CD4-positive, alpha-beta T cell treated with Interleukin-17A for 4 hours (primary cell): ENCODE measurements at places on chromosomes 1 and 21.

DNA sequence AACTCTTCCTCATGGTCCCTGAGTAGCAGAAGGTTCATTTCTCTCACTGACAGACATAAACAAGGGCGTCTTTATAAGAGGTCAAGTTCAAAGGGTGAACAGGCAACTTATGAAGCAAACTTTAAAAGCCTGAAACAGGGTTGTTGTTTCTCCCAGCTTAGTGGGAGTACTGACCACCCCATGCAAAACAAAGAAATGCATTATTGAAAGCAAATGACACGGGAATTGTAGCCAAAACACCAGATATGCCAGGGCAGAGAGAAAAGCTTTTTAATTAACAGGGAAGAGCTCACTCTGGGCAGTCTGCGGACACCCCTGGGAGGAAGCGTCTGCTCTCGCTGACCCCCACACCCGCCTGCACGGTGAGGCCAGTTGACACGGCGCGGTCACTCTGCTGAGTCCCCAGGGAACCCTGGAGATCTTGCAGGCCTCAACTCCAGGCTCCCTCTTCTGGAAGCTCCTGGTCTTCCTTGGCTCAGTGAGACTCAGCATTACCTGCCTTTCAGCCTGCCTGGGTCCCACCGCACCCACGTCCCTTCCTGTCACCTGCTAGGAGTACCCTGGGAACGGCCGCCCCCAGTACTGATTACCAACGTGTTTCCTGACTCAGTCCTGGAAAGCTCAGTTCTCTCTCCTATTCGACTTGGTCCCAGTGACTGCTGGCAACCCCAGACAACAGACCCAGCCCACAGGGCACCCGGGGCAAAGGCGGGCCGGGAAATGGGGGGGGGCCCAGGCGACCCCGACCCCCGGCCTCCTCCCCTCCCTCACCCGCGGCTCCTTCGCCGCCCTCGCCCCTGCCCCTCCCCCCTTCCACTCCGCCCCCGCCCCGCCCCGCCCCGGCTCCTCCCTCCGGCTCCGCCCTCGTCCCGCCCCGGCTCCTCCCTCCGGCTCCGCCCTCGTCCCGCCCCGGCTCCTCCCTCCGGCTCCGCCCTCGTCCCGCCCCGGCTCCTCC, 972 bp downstream of the CFAP410 start:
- peak; percentile 51 for DNase-seq

DNA sequence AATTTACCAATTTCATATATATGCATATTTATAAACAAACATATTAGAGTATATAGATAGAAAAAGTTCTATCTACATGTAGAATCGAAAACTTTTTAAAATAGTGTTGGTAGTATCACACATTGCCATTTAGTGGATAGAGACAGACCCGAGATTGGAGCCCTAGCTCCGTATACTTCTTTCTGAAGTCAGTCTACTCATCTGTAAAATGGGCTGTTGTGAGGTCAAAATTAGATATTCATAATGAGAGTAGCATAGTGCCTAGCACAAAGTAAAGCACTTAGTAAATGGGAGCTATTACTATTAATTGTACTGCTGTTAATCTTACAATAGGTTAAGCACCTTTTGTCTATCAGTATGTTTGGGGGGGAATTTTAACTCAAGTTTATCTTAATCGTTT, 4.2 kb upstream of the RSPH1 start:
- DNase-seq: no peak

DNA sequence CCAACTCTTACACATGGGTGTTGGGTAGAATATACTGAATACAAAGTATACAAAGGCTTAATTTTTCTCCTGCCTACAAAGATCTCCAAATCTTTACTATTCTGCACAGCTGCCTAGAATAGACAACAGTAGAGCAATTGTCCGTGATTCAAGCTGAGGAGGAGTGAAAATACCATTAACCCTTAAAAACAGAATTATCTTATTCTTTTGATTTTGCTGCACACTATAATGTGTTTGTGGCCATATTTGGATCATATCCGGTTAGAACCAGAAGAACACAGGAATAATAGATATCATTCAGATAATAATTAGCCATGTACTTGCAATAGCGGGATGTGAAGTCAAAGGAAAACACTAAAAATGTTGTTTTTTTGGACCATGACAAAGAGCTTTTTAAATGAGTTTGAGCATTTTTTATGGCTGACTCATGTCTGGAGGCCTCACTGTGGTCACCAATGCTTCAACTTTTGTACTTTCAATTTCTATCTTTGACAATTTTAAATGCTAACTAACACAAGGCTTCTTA, 197.6 kb upstream of the FOXD3 start:
- no peak for DNase-seq

DNA sequence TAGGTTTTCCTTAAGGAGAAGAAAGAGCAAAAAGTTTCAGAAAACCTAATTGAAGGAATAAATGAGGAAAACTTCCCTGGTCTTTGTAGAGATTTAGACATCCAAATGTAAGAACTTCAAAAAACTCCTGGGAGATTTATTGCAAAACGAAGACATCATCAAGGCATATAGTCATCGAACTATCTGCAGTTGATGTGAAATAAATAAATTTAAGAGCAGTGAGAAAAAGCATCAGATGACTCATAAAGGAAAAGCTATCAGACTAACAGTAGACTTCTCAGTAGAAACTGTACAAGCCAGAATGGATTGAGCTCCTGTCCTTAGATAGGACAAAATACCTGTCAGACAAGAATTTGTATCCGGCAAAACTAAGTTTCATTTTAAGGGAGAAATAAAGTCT, 569.4 kb upstream of the ADAMTS5 start:
- no peak for DNase-seq

DNA sequence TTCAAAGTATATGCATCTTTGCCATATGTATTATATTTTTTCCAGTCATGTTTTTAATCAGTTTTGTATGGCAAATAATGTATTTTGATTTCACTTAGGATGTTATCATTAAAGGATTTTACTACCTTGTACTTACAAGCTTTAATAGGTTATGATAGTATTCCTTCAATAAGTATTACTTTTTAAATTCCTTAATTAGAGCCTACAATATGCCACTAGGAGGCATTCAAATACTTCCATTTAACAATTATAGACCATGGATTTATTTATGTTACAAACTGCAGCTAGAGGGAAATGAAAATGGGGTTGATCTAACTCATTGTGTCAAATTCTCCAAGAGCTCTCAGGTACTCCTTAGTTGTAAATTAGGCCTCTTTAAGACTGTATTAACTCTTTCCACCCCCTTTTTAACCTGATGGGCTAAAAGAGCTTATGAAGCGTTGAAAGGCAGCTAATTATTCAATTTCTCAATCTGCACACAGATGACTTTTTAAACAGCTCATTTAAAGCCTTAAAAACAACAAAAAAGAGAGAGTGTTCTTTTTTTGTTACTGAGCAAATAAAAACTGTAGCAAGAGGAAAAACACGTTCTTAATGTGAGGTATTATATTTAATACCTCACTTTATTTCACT, 156.2 kb downstream of the DENND1B start:
- DNase-seq: no peak

- no peak for DNase-seq
Observed at GRCh38 chr1:48495166-48495565, 23.2 kb upstream of the SPATA6 start.

GRCh38 chr1:112549590-112549989, 40.8 kb downstream of the WNT2B start:
- no peak for DNase-seq

- DNase-seq: no peak
Observed at GRCh38 chr1:38261574-38261973, 215.0 kb upstream of the POU3F1 start.

DNA sequence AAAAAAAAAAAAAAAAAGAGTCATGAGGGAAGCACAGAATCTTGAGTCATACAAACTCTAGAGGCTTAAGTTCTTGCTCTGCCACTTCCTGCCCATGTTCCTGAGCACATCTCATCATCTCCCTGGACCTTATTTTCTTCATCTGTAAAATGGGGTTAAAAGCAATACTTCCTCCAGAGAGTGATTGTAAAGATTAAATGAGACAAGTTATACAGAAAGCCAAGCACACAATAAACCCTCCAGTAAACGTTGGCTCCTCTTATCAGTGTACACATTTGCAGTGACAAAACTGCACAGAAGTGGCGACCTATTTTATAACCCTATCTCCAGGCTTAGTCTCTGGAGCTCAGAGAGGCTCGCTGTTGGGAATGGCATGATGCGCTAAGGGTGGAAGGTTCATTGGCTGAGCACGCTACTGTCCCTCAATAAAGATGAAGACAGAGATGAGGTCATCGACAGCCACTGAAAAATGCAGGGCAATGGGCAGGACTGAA, 82.1 kb downstream of the RRAGC start:
- DNase-seq: no peak

DNA sequence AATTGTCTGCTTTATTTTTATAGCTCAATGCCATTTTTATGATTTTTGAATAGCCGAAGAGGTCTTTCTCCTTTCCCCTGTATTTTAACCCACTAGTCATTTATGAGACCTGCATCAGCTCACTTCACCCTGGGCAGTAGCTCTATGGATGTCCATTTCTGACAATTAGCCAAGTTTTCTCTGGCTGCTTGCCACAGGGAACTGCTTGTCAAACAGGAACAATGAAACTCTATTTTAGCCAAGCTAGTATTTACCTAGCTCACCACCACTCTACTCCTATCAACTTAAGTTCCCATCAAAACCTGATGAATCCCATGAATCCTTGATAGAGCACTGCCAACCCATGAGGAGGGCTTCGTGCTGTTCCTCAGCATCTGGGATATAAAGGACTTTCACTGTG, 406.7 kb downstream of the RWDD3 start:
- no peak for DNase-seq

DNA sequence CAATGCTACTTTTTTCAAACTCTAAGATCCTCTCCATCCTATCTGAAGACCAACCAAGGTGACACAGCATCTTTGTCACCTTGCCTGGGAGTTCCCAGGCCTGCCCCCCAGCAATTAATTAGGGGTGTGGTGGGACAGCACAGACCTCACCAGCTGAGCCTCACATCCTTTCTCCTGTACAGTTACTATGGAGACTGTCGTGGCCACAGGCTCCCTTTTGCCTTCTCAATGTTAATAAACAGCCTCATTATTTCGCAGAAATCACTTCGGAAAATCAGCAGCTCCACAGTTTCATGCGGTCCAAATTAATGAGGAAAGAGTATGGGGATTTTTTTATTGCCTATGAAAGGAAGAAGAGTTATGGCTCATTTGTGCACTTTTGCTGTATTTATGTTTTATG, 378.3 kb downstream of the NPHP4 start:
- DNase-seq: no peak

- no peak for DNase-seq
Observed at GRCh38 chr1:8427493-8427892, 109.6 kb downstream of the SLC45A1 start.

DNA sequence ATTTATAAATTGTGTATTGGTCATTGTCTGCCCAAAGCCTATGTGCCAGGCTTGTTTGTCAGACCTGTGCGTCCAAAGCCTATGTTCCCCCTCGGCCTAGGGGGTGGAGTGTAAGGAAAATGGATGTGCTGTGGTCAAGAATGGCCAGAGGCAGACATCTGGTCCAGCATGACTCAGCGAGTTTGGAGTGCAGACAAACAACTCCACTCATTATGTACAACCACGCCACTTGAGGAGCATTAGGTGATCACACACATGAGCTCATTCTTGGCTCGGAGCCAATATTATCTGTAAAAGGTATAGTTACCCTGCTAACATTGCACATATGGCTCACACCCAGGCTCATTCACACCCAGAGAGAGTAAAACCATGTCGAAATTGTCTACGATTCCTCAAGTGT, 1047.6 kb upstream of the ADGRL4 start:
- no peak for DNase-seq

GRCh38 chr21:42973991-42974831, at the start of gene PKNOX1:
Gene PKNOX1 (plus strand): TSS chr21:42974562. CDS start chr21:43004382, 29,820 bp downstream.
- peak; percentile 99 for DNase-seq

DNA sequence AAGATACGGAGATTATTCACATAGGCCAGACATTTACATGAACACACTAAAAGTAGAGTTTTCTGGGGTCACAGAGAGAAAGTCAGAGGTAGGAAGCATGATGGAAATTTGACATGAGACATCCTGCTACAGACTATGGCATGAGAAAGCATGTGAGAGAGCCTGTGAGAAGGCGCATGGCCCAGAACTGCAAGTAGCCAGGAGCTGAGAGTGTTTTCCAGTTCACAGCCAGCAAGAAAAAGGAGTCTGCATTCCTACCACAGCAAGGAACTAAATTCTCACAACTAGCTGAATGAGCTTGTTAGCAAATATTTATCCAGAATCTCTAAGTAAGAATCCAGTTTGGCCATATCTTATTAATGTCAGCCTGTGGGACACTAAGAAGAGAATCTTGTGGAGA, 673.3 kb downstream of the BRINP3 start:
- no peak for DNase-seq

GRCh38 chr1:12336413-12336812, 106.6 kb downstream of the VPS13D start:
- no peak for DNase-seq

DNA sequence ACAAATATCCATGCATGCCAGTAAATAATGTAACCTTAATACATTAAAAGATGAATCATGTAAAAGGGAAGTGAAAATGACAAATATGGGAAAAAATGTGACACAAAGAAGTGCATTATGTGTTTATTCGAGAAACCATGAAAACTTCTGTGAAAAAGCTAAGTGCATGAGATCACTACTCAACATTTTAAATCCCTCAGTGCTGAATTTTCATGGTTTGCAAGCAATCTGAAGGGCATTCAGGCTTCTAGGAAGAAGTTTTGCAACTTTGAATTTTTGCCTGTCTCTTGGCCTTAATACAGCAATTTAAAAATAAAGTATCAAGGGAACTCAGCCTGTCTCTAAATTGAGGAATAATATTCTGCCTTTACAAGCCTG, 78.2 kb downstream of the MAP3K7CL start:
- no peak for DNase-seq

DNA sequence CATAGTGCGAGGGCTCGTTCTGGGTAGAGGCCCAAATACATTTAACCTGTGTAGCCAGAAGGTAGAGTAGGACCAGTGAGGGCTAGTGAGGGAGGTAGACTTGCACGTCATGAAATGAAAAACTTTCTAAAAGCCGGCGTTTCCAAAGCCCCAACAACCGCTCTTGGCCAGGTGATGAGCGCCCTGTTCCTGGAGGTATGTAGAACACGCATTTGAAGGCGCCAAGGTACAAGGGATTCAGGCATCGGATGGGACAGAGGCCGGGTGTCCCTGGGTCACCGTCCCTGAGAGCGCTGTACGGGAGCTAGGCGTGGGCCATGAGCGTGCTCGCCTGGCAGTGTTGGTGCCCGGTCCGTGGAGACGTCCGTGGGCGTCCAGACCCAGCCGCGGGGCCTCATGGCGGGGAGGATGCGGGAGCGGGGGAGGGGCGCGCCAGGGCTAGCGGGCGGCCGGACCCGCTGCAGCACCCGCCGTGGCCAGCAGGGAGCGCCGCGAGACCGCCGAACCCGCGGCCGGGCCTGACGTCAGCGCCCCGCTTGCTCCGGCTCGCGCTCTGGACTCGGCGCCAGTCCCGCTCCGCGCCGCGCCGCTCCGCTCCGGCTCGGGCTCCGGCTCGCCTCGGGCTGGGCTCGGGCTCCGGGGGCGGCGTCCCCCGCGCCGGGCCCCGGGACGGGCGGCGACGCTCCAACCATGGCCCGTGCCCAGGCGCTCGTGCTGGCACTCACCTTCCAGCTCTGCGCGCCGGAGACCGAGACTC, at the start of gene PTPRU:
TSS of gene PTPRU (plus strand) at position 568 of the 757 bp plus-strand sequence. CDS start at position 691, 123 bp downstream.
- DNase-seq: peak; percentile 85

- no peak for DNase-seq
Observed at GRCh38 chr1:154719586-154720327, 111.8 kb upstream of the ADAR start.
